ENCODE measurements at places on chromosomes 12 and 14. TPM values are rescaled to one million over a fixed set of nuclear protein-coding genes. Genes with fewer than 3 reads are reported as not detected.

- no peak for DNase-seq
Observed at GRCh38 chr12:115947696-115948062, 329.8 kb downstream of the MED13L start.

DNA sequence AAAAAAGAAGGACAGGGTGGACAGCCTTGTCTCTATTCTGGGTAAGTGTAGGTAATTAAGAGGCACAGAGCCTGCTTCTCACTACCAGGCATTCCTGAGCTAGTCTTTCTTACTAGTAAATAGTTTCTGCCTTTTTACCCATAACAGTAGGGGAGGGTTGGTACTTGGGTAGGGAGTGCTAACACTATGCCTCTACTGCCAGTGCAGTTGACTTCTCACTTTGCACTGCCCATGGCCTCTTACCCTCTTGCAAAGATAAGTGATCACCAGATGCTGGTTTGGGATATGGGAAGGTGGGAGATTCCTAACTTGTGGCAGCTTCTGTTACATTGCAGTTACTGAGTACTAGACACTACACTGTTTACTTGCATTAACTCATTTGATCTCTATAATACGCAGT, 11.6 kb downstream of the AHSA1 start:
- no peak for DNase-seq

ZFC3H1 gene
- total RNA-seq, result 13.0 TPM

GRCh38 chr12:124216966-124217365, 77.9 kb upstream of the RFLNA start:
- no peak for DNase-seq

- no peak for DNase-seq
Observed at GRCh38 chr14:22594156-22594716, 3.9 kb upstream of the ABHD4 start.

- no peak for DNase-seq
Observed at GRCh38 chr12:1203735-1204019, 212.7 kb downstream of the ERC1 start.

- DNase-seq, result no peak
Observed at GRCh38 chr12:19836056-19836455, 396.8 kb downstream of the AEBP2 start.

GRCh38 chr14:52641745-52642144, 53.6 kb downstream of the ERO1A start:
- DNase-seq, result no peak

GRCh38 chr12:31801872-31802271, 73.1 kb upstream of the AMN1 start:
- no peak for DNase-seq

DNA sequence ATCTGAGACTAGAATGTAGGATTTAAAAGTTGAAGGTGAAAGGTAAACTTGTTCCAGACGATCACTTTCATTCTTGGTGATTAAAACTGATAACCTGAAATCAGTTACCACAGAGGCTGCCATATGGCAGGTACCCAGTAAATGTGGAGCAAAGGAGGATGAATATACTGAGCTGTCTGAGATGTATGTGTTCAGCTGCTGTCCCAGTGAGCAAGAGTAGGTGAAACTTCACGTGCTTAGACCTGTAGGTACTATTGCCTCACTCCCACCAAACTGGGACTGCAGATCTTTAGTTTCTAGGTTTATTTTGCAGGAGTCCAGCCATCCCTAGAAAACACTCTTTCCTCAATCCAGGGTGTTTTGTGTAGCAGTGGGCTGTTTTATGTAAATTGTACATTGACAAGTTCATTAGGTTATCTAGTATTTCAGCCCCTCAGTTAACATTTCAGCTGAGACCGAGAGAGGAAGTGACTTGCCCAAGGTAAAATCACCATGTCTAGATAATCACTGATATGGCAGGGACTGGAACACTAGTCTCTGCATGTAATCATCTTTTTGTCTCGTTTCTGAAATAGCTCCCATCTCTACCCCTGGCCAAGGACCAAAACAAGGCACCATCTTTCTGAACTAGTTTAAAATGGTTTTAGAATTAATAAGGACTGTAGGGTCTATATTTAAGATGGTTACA, 62.7 kb downstream of the ATG14 start:
- DNase-seq, result no peak

DNA sequence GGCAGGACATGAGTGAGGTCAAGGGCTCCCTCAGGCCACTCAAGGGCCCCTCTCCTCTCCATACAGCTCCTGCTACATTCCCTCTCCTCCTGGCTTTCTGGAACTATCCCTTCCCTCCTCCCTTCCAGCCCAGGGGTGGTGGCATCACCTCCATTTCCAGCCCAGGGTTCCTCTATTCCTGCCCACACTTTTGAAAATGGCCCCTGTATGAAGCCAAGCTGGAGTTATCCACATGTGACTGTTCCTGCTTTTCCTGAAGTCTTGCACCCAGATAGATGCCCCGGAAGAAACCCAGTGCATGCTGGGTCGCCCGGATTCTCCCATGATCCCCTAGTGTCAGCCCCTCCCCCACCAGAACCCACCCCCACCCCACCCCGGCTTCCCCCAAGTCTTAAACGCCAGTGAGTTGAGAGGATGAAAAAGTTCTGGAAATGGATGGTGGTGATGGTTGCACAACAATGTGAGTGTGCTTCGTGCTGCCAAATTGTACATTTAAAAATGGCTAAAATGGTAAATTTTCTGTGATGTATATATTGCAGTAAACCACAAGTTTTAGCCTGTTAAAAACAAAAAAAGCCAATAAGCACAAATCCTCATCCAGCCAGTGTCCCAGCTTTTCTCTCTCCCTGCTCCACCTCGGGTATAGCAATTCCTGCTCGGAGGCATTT, 136.9 kb downstream of the SCARB1 start:
- DNase-seq, result no peak

DNA sequence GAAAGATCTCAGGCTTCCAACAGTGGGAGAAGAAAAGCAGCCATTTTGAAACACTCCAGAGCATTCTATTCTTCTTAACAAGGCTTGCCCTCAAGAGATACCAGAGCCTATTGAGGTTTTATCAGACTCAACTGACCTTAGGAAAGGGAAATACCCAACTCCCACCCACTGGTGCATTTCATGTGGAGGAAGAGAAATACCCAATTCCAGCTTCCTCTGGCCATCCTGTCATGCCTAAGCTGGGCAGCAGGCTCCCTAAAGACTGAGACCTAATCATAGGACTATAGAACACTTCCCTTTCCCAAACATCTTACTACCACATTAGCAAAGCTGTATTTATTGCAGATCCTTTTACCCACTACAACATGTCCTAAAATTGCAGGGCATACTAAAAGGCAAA, 164.5 kb downstream of the KIF21A start:
- DNase-seq, result no peak

IL26 gene
- total RNA-seq, result not detected

- no peak for DNase-seq
Observed at GRCh38 chr12:124295431-124296058, 652 bp downstream of the RFLNA start.

E2F7 gene
- total RNA-seq, result 0.24 TPM

OSGEP gene
- total RNA-seq, result 43.8 TPM

CAPRIN2 gene
- total RNA-seq, result 9.0 TPM

NID2 gene
- 12.9 TPM for total RNA-seq

SLC25A47 gene
- 96.4 TPM for total RNA-seq

- no peak for DNase-seq
Observed at GRCh38 chr12:52230364-52231281, 2.4 kb upstream of the KRT7 start.

- no peak for DNase-seq
Observed at GRCh38 chr12:104565606-104566243, 109.0 kb downstream of the CHST11 start.

- DNase-seq, result no peak
Observed at GRCh38 chr12:5901416-5901815, 43.6 kb downstream of the ANO2 start.

- no peak for DNase-seq
Observed at GRCh38 chr12:64616201-64616600, 5.9 kb downstream of the RASSF3 start.

- no peak for DNase-seq
Observed at GRCh38 chr14:71576472-71576871, 355.8 kb upstream of the RGS6 start.

IL22 gene
- not detected for total RNA-seq

DNA sequence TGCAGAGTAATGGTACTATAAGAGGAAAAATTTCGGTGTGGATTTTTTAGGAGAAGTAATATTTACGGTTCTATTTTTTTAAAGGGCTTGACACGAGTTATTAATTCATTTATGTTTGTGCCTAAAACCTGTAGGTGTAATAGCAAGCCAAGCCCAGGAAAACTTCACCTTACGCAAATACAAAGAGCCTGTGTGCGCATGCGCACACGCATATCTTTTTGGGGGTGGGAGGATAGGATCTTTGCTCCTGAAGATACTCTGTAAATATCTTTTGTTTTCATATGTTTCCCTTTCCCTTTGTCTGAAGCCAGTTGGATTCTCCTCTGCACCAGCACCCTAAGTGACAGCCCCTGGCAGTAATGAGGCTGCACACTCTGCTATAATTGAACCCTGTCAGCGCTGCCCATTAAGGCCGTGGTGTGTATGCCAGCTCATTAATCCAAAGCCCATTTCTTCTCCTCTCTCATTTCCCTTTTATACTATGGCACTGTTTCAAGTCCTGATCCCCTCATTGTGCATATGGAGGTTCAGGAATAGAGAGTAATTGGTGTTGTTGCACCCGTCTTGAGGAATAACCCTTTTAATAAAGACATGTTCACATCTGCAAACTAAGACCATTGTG, 327.2 kb upstream of the E2F7 start:
- no peak for DNase-seq

- no peak for DNase-seq
Observed at GRCh38 chr14:34688470-34689206, 25.8 kb downstream of the CFL2 start.

DNA sequence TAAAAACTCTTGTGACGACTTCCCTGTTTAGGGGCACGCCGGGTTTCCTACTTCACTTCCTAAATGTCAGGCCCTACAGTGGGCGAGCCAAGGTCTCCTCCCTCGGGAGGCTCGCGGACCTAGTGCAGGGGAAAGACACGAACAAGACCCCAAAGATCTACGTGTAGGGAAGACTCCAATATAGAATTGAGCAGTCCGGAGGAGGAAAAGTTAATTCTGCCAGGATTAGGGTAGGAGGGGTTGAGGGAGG, 564 bp downstream of the ATXN3 start:
- DNase-seq, result peak; percentile 53

MUCL1 gene
- total RNA-seq, result not detected

- no peak for DNase-seq
Observed at GRCh38 chr12:58647495-58647894, 272.8 kb downstream of the LRIG3 start.

GRCh38 chr12:5521456-5522325, 89.8 kb downstream of the NTF3 start:
- DNase-seq, result no peak

GRCh38 chr12:15227004-15227679, 5.9 kb upstream of the RERG start:
- DNase-seq, result peak; percentile 51

DNA sequence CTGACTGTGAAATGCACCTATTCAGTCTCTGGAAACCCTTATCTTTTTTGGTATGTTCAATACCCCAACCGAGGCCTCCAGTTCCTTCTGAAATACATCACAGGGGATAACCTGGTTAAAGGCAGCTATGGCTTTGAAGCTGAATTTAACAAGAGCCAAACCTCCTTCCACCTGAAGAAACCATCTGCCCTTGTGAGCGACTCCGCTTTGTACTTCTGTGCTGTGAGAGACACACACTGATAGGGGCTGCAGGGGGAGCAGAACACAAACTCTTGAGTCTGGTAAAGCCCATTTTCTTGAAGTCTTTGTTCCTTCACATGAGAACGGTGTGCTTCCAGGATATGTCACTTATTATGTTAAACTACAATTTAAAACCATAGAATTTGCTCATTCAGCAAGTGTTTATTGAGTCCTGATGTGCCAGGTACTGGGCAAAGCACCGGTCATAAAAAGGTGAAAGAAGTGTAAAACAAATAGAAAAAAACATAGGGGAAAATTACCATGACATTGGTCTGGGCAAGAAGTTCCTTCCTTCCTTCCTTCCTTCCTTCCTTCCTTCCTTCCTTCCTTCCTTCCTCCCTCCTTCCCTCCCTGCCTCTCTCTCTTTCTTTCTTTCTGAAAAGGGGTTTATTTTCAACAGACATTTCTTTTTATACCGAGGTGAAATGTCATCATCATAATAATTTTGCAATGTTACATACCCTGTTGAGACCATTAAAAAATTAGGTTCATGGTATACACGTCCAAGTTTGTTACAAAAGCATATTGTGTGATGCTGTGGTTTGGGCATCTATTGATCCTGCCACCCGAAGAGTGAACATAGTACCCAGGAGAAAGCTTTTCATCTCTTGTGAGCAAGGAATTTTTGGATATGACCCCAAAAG, 50.7 kb upstream of the OR4E1 start:
- no peak for DNase-seq

GRCh38 chr14:34324363-34324795, 137.7 kb downstream of the SPTSSA start:
- DNase-seq, result no peak

Measured in right lobe of liver (tissue), 6 donors.